ENCODE measurements at places on chromosomes 2 and 18.

- DNase-seq, result no peak
Measured at GRCh38 chr2:34266908-34267697, 668.0 kb upstream of the FAM98A start.

DNA sequence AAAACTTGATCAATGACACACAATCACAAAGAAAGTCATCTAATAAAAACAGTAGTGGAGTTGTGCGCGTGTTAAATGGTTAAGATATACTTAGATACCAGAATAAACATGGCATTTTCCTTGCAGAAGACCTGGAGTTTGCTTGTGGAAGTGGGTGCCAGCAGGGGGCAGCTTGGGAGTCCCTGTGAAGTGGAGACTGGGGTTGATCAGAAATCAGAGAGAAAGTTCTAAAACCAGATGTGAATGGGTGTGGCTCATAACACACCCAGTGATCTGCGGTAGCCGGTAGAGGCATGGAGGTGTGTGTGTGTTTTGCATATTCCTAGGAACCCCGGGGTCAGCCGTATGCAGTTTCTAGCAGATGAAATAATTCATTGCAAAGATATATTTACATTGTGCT lies 300.1 kb upstream of the TRIB2 start:
- peak; percentile 21 for DNase-seq

DNA sequence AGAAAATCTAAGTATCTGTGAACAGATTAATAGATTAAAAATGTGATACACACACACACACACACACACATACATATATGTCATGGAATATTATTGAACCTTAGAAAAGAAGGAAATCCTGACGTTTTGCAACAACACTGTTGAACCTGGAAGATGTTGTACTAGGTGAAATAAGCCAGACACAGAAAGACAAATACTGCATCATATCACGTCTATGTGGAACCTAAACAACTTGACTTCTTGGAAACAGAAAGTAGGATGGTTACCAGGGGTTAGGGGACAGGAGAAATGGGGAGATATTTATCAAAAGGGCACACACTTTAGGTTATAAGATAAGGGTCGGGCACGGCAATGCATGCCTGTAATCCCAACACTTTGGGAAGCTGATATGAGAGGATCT lies 698.4 kb upstream of the ID2 start:
- no peak for DNase-seq

GRCh38 chr18:6590326-6590725 lies 139.2 kb upstream of the ARHGAP28 start:
- DNase-seq, result no peak

DNA sequence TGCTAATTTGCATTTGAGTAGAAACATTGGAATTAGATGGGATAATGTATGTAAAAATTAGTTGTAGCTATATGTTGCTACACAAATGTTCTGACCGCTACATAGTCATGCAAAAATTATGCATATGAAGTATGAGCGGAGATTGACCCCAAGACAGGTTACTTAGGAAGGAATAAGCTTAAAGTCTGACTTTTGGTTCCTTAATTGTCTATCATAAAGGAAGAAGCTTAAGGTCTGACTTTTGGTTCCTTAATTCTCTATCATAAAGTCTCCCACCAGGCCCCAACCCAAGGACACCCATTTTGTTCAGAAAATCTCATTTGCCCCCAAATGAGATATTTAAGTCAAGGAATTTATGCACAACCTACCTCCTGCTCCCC lies 106.5 kb downstream of the EVA1A start:
- no peak for DNase-seq

GRCh38 chr2:217948897-217949296 lies 53.9 kb downstream of the TNS1 start:
- DNase-seq, result no peak

DNA sequence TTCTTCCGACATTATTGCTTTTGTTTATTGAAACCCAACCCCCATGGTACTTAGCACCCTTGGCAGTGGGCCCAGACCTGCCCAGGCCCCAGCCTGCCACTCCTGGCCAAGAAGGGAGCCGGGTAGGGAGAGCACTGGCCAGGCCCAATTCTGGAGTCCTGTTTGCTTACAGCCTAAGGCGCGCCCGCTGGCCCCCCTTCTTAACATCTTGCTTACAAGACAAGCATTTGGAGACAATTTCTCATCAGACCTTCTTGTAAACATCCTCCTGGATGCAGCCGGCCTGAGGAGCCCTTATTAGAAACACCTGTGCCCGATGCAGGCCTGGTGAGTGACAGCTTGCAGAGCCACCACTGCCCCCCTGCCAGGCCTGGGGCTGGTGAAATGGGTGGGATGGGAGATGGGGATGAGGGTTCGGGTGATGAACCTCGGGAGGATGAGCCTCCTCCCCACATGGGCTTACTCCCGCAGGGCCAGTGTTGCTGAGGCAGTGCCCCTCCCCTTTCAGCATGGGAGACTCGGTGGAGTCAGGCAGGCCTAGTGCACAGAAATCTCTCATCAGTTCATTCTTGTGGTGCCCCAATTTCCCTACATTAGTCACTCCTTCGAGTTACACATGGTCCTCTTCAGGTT lies 217.5 kb downstream of the CYP26B1 start:
- no peak for DNase-seq

DNA sequence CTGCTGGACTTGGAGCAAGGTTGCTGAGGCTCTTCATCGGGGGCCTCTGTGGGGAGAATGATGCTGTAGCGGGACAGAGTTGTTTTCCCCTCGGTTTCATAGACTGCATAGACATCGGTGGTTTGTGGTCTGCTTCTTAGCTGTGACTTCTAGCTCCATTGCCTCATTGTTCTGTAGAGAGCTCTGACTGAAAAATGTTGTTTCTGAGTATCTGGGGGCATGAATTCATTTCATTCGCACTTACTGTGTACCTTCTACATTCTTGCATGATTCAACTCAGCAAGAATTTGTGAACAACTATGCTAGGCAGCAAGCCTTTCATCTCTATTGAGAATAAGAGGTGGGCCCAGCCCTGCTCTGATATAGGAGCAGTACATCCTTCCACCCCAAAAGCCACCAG lies 406.8 kb downstream of the NBAS start:
- DNase-seq, result no peak

DNA sequence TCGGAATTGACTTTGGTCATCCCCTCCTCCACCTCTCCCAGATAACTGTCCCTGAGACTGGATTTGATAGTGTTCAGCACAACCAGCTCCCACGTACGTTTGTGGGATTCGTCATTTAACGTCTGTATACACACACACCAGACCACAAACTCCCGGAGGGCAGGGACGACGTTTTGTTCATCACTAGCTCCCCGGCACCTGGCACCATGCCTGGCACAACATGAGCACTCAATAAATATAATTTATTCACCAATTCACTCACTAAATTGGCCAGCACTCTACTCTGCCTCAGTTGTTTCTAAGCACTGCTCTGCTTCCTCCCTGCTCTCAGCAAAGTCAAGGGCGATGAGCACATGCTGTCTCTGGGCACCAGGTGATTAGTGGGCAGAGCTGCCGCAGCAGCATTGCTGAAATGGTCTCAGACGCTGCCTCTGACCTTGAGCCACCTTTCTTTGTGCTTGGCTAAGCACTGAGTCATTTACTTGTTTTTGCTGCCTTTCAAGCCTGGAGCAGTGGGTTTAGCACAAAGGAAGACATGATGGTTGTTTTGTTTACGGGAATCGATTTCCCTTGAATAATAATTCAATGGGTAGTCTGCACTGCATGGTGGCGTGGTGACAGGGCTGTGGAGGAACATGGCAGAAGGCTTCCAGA lies 19.3 kb upstream of the LOXHD1 start:
- DNase-seq, result no peak

DNA sequence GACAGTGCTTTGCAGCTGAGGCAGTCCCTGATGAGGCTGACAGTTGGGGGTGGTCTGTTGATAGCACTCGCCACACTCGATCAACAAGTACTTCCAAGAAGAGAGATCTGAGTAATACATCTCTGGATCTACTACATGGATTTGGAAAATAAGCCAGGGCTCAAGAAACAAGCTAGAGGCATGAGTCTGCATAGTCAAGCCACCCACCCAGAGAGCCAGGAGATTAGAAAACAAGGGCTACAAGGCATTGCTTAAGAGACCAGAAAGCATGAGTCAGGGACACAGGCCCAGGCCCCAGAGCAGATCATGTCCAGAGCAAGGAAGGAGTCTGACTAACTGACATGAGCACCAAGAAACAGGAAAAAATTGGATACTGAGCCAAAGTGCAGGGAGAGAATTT lies 196.9 kb upstream of the CWC22 start:
- DNase-seq, result no peak

DNA sequence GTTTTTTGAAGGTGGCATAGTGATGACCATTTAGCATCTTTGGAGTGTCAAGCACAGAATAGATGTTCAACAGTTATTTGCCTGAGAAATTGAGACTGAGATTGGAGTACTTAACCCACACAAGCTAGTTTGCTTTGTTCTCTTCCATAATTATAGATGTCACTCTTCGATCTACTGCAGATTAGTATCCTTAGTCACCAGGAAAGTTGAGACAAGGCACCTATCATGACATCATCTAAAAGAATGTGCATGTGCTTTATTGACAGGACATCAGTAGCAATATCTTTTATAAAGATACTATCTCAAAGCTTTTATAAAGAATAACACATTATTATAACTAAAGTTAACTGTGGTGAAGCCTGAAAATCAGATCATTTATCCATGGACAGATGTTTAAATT lies 6.4 kb downstream of the VRK2 start:
- DNase-seq, result no peak

DNA sequence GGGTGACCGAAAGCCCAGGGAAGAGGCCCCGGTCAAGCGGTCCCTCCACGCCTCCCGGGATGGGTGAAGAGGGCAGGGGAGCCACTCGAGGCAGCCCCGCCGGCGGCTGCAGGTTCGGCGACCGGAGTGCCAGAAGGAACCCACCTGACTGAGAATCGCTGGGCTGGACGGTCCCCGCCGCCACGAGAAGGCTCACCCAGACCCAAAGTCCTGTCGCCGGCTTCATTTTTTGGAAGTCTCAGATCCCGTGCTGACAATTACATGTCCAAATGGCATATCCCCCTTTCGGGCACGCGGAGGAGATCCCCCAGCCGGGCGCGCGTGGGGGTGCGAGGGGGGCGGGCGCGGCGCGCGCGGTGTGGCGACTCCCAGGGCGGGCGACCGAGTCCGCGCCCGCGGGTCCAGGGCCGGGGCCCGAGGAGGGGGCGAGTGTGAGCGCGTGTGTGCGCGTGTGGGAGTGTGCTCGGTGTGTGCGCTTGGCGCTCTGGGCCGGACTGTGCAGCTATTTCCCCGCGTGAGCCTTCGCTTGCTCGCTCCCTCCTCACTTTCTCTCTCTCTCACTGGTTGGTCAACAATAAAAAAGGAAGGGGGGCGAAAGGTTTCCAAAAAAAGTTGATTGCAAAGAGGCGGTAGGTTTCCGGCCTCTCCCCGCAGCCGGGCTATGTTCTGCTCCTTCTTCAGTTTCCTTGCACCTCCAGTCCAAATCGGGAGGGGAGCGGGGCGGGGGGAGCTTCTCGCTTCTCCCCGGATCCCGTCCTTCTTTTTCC lies at the start of gene ERBB4:
ERBB4 (minus strand) TSS at position 498 of the 767 bp plus-strand sequence; CDS start at position 226, 272 bp downstream.
- no peak for DNase-seq

DNA sequence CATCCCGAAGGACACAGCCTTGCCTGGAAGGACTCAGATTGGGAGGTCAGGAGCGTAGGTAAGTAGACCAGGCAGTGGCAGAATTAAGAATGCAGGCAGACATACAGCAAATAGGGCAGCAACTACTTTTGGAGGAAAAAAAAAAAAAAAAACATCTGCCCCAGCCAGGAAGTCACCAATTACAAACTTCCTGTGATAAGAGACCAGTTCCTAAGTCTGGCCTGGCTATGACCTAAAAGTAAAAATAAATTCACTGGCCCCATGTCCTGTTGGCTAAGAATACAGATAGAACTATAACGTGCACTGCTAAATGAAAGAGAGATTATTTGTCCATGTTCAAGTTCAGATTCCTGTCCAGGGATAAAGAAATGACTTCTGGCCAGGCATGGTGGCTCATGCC lies 45.2 kb upstream of the NOSTRIN start:
- no peak for DNase-seq

DNA sequence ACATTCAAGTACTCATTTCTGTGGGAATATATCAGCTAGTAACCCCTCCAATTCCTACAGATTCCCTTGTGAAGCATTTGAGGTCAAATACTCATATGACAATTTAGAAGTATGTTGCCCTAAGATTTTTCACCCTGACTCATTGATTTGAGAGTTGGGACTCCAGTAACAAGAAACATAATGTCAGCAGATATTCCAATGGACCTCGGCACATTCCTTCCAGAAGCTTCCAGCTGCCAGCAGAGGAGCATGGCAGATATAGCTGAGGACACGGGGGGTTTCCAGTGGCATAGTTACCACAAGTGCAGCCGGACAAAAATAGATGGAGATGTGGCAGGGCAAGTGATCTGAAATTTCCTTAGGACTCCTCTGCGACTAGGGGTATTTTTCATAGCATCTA lies 101.9 kb upstream of the ARHGAP28 start:
- no peak for DNase-seq

DNA sequence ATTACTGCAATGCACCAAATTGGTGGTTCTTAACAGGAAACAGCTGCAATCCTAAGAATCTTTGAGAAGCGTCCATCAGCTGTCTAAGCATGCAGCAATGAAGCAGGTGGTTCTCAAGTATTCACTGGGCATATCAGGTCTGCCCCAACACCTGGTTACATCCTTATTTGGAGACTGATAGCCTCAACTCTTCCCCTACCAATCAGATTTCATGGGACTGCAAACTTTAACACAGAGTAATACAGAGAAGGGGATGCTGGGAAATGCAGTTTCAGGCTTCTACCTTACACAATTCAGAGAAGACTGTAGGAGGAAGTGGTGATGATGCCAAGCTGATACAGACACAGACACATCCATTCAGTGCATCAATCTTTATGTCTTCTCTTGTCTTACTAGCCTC lies 240.5 kb downstream of the BCL2 start:
- no peak for DNase-seq

- no peak for DNase-seq
Measured at GRCh38 chr2:159256159-159256558, 30.3 kb downstream of the WDSUB1 start.

DNA sequence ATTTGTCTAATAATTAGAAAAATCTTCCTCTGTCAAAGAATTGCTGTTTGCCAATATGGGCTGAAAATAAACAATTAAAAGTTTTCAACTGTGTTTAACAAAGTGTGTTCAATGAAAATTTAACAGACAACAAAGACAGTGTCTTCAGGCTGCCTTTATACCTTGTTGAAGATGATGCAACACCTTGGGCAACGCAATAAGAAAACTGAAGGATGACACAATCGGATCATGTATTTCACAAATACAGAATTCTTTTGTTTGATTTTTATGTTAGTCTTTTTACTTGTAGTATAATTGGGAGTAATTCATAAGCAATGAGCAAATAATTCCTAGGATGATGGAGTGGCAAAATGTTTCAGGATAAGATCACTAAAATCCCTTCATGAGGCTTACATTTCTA lies 27.8 kb downstream of the CHN1 start:
- DNase-seq, result no peak

GRCh38 chr2:61647044-61647443 lies 108.9 kb upstream of the XPO1 start:
- no peak for DNase-seq

DNA sequence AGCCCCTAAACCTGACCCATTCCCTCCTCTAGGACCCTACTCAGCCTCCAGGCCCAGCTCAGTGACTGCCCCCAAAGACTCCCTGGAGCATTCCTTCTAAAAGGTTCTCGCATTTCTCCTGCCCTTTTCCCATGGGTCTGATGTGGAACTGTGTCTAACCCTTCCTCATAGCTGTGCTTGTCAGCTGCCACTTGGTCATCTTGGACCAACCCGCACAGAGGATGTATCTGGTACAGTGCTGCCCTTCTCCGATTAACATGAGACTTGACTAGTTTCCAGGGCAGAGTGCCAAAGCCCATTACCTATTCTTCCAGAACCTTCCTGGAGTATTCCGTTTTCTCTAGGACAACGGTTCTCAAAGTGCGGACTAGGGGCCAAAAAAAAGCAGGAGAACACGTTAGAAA lies 518 bp upstream of the NFU1 start:
- no peak for DNase-seq

Measured in stimulated activated CD4-positive, alpha-beta T cell treated with anti-CD3 and anti-CD28 coated beads, Interleukin-1b, Interleukin-23, amount 100 ng/mL, for 1 hour (primary cell).